ENCODE measurements at places on chromosomes 4 and X.

DNA sequence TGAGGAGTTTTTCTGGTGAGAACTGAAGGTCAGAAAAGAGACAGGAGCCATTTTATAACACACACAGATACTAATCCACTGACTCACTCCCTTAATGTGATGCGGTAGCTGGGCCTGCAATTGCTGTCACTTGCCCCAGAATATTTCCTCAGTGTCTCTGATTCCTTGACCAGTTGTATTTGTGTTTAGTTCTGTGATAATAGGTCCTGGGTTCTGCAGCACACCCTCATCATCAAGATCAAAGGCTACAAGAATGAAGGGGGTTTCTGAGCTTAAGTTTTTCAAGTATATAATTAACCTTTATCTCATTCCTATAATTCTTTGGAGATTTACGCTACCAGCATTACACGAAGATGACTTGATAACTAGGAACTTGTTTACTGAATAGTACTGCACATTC, 576.5 kb upstream of the CPXCR1 start:
- no peak for DNase-seq

DNA sequence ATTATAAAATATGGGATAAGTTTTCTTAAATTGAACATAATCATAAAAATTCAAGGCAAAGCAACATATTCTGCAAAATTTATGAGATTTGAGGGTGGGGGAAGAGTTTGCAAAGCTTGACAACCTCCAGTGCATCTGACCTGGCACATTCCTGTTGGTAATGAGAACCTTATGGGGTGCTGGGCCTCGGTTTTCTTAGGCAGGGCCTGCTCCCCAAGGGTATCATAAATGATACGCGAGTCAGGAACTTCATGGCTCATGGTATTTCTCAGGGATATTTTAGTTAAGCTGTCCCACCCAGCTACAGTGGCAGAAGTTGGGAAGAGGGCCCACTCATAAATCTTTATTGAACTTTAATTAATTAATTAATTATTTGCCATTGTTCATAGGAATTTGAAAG, 13.2 kb downstream of the AFF2 start:
- no peak for DNase-seq

DNA sequence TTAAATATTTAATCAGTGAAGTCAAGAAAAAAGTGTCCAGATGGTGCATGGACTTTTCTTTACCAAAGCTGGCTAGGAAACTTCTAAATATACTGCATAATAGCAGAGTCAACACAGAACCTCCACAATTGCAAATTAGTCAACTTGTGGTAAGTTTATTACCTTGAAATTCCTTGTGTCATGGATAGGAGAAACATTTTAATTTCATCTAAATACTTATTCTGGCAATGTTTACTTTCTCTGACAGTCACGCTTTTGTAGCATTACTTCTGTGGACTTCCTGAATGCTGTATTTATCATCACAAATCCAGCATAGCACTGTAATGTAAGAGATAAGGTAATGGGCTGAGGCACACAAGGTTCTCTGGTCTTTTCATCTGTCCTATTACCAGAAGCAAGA, 2266.1 kb downstream of the PCDH7 start:
- no peak for DNase-seq

DNA sequence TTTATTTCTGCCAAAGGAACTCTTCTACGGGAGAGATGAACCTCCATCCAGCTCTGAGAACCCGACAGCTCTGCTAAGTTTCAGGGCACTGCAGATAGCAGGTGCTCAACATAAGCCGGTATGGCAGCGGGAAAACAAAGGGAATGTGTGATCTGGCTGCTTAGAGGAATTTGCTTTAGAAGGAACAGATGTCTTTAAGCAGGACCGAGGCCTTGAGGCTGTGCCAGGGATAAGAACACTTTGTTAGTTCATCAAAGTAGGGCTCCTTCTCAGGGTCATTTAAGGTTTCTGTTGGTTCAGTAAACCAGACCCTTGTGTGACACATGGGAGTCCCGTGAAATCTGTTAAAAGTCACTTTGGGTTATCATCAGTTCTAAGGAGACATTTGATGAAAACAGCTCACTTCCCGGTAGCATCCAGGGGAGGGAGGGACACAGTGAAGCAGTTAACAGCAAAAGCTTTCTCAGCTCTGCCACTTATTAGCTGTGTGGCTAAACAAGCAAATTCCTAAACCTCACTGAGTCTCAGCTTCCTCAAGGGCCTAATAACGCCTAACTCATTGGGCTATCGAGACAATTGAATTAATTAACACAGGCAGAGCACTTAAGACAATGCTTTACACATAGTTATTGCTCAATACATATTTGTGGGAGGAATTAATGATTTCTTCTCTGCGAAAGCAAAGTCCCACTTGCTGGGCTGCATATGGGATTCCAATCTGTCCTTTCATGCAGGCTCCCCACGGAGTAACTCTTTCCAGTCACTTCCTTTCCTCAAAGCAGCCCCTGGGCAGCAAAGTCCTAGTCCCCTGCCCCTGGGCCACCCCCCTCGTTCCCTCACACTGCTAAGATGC, 2.9 kb upstream of the FTSJ1 start:
- DNase-seq, result no peak

GRCh38 chr4:37489697-37490096, 196.5 kb downstream of the RELL1 start:
- DNase-seq, result no peak

- DNase-seq, result no peak
These were observed 91.3 kb downstream of the NKX6-1 start for GRCh38 chr4:84407554-84408407.

GRCh38 chrX:100587861-100588260, 3.1 kb downstream of the TNMD start:
- DNase-seq, result no peak

DNA sequence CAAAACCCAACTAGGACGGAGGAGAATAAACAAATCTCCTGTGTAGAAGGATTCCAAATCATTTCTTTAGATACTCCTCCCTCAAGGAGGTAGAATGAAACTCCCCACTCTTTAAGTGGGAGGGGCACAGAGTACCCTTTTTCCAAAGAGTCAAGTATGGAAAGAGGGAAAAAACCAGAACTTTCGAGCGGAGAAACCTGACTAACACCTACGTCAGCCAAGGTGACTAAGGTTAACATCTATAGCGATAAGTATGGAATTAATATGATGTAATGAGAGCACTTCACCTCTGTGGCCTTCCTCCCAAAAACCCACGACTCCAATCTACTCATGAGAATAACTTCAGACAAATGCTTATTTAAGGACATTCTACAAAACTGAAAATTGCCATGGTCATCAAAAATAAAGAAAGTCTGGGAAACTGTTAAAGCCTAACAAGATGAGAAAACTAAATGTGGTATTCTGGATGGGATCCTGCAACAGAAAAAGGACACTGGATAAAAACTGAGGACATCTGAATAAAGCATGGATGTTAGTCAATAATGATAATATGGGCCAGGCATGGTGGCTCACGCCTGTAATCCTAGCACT, 157.0 kb upstream of the MAP3K15 start:
- no peak for DNase-seq

DNA sequence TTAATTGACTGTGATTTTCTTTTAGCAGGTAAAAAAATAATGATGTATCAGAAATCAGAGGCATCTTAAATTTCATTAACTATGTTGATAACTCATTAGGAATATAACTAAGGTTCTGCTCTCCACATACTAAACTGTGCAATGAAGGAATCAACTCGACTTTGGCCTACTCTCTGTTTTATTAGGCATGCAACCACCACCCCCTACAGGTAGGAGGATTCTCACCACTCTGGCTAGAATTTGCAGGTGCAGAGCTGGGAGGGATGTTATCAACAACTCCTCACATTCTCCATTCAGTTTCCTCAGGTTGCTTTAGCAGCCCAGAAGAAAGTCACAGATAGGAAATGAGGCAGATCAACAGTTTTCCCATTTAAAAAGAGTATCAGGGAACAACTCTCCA, 160.1 kb downstream of the COX18 start:
- no peak for DNase-seq

- DNase-seq, result no peak
These were observed 8.7 kb downstream of the SFRP2 start for GRCh38 chr4:153780221-153780620.

DNA sequence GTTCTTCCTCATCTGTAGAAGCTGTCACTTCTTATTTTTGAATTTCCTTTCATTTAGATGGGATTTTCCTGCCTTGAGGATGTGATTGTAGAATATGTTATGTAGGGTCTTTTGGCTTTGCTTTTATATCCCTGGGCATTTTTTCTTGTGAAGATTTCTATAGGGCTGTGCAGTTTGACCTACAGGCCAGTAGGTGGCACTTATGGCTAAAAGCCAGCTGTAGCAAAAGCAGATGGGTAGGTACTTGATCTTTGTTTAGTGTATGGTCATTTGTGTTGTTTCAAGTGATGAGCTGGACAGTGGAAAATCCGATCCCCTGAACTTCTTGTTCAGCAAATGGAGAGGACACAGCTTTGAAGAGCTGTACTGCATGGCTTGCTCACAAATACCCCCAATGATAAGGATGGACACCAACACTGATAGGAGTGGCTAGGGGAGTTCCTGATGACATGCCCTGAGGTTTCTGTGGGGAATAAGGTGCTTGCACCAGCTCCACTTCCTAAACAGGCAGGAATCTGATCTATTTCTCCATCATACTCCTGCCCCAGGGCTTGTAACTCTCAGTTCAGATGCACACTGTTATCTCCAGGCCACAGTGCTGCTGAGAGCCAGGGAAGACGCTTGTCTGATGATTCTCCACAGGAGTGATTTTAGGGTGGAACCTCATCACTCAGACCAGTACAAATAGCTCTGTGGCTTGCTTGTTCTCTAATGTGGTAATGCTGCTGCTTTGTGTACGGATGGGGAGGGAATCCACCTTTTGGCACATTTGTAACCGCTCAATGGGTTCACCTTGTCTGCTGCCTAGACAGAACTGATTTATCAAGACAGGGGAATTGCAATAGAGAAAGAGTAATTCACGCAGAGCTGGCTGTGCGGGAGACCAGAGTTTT, 417.1 kb upstream of the MAGEB16 start:
- no peak for DNase-seq

DNA sequence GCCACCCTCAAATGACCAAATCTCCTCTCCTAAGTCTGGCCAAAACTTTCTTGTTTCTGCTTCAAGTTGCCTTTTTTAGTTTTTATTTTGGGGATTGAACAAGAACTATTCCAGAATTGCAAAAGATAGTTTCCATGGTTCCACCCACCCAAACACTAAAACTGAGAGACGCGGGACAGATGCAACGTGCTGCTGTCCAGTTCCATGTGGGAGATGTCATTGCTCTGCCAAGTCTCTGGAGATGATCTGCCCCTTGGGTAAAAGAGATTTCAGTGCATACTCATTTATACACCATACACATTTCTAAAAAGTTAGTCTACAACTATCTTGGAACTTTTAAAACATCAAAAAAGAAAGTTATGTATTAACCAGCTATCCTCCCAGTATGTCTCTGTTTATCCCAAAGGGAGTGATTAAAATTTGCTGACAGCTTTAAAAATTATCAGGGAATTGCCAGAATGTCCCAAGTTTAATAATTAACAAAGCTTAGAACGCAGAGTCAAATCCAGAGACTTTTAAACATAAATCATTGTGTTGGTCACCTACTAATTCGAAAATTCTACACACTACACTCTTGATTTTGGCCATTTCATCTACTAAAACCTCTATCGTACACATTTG, 3.2 kb downstream of the MAOB start:
- DNase-seq, result no peak

DNA sequence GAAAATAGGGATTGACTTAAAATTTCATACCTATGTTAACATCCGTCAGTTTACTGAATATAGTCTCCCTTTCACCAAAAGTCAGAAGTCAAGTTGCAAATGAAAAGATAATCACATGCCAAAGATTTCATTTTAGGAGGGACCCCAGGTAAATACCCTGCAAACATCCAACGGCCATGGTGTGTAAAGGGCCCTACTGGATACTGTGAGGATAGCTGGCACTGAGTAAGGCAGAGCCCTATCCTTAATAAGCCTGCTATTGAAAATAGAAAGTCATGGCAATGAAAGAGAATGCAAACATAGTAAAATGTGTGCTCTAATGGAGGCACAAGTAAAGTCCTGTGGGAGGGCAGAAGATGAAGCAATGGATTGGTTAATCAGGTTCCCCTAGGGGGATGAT, 20.9 kb downstream of the STK26 start:
- DNase-seq, result no peak

- DNase-seq, result no peak
These were observed 114.6 kb downstream of the RBM47 start for GRCh38 chr4:40515037-40515397.

- no peak for DNase-seq
These were observed 224.0 kb upstream of the HHIP start for GRCh38 chr4:144421839-144422565.

GRCh38 chrX:14029039-14029424, 660 bp downstream of the GEMIN8 start:
- DNase-seq, result no peak

DNA sequence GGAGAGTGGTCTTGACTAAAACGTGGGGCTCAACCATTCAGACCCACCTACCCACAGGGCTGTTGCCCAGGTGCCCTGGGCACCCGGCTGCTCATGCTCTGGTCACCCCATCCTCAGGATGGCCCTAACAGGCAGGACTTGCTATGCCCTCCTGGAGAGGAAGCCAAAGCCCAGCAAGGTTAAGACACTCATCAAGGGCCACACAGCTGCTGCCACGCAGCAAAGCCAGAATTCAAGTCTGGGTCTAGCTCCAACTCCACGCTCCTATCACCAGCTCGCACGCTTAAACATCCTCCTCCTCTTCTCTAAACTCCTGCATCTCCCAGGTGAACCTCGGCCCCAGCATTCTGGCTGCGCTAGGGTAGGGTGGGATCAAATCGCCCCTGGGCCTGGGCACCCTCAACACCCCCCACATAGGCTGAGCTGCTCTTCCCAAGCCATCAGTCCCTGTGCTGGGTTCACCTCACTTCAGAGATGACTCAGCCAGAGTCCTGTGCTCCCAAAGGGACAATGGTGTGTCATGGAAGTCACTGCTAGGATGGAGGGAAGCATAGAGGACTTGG, 54.1 kb downstream of the PPP2R2C start:
- DNase-seq, result no peak

GRCh38 chrX:11381464-11381863, 88.3 kb downstream of the AMELX start:
- no peak for DNase-seq

DNA sequence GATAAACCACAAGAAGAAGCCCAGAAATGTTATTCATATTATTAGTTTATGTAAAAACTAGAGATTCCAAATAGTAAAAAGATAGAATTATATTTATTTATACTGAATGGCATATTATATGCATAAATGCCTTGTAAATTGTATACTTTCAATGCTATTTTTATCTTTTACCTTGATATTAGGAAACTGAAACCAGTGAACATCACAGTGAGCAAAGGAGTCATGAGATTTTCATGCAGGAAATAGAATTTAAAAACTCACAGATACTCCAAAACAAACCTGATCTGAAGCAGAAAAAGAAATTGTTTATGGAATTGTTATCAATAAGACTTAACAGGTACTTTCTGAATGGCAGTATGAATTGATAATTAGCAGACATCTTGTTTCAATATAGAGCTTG, 207.3 kb upstream of the CENPE start:
- no peak for DNase-seq

- DNase-seq, result no peak
These were observed 1.3 kb upstream of the PCGF3 start for GRCh38 chr4:704198-704891.

- DNase-seq, result no peak
These were observed 52.3 kb upstream of the NKX1-1 start for GRCh38 chr4:1458581-1458980.

- DNase-seq, result no peak
These were observed 84.6 kb downstream of the TAB3 start for GRCh38 chrX:30804462-30804861.

- DNase-seq, result no peak
These were observed 717.6 kb upstream of the HS3ST1 start for GRCh38 chr4:12146339-12146738.

Measured in nucleus accumbens (tissue), 56 donors.